ENCODE measurements at places on chromosomes 7 and 10.
A peak's percentile ranks its signal among the peaks of the same experiment; 100 is the strongest.

DNA sequence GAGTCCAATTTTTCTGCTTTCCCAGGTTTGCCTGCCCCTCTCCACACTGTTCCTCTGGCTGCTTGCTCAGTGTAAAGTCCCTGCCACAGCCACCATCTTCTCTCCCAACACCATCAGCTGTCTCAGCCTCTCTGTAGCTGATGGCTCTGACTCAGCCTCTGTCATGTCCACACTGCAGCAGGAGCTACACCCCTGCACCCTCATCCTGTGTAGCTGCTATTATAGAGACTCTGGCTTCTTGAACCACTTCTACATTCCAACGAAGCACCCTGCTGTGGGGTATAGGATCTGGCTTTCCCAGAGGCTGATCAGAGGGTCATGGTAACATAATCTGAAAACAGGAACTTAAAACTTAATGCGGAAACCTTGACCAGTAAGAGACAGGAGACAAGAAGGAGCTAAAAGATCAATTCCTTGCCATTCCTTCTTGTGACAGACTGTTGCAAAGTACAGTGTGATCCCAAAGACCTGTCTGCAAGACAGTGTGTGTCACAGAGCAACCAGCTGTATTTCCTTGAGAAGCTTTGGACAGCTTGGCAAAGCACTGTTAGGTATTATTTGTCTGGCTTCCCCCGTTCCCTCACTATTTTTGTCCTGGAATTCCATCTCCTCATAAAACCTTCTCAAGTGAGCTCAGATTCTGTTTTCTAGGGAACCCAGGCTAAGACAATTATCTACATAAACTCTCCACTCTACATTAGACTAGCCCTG, 42.3 kb downstream of the NRCAM start:
- no peak for DNase-seq

GRCh38 chr10:3407208-3407607, 234.6 kb upstream of the PITRM1 start:
- no peak for DNase-seq

DNA sequence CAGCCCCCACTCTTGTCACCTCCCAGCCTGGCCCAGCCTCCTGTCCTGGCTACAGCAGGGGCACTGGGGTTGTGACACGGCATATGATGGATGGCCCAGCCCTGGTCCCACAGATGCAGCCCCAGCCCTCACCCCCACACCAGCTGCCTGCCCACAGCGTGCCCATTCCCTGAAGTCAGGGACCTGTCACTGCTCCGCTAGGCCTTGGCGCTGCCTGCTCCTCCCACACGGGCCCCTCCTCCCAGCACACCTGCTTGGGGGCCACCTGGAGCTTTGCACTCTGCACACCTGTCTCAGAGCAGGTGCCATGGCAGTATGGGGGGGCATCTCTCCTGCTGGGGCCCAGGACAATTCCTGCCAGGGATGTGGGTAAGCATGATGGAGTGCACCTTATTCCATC, 3.5 kb downstream of the GCK start:
- no peak for DNase-seq

DNA sequence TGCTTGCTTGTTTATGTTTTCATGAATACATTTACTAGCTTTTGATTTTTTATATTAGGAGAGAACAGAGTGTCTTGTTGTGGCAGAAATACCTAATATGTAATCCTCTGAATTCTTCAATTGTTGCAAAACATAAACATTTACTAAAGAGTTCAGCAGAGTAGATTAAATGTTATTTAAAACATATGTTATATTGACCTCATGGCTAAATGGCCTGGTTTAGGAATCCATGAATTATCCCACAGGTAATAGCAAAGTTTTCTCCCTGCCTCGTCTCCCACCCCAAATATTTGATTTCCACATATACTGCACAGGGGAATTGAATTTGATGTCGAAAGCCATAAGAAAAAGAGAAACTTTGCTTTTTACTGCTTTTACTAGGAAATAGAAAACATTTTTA, 111.8 kb downstream of the ADK start:
- no peak for DNase-seq

- no peak for DNase-seq
Observed at GRCh38 chr10:86262688-86263181, 103.9 kb downstream of the GRID1 start.

GRCh38 chr7:137242616-137243015, 100.9 kb downstream of the PTN start:
- DNase-seq, result no peak

- DNase-seq, result peak; percentile 56
Observed at GRCh38 chr7:76191783-76192240, 9.9 kb upstream of the SRRM3 start.

- DNase-seq, result no peak
Observed at GRCh38 chr7:128155100-128155740, 85.9 kb upstream of the LEP start.

Data from Kasumi-1 (cell line).